Activated CD8-positive, alpha-beta memory T cell treated with anti-CD3 and anti-CD28 coated beads for 4 hours (primary cell): ENCODE measurements at places on chromosomes 3 and 15.

- no peak for DNase-seq
Measured at GRCh38 chr15:39835550-39835949, 52.9 kb upstream of the FSIP1 start.

DNA sequence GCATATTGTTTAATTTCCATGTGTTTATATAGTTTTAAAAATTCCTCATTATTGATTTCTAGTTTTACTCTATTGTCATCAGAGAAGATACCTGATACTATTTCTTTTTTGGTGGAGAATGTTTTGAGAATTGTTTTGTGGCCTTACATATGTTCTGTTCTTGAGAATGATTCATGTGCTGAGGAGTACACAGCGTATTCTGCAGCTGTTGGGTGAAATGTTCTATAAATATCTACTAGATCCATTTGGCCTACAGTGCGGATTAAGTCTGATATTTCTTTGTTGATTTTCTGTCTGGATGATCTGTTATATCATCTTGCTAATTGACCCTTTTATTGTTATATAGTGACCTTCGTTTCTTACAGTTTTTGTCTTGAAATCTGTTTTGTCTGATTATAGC, 109.7 kb downstream of the UBE2E2 start:
- no peak for DNase-seq

DNA sequence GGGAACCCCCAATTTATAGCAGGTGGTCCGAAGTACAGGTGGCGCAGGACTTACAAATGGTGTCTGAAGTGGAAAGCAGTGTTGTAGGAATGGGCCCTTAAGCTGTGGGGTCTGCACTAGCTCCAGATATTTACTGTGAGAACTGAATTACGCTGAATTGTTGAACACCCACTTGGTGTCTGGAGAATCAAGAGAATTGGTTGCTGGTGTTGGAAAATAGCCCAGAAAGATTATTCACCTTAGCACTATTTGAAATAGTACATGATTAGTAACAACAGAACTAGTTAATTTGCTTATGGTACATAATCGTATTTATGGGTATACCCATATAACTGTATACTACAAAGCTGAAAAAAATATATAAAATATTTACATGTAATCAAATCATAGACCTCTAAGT, 64.8 kb downstream of the ADAM10 start:
- no peak for DNase-seq

- no peak for DNase-seq
Measured at GRCh38 chr3:143351354-143351753, 231.8 kb downstream of the CHST2 start.

DNA sequence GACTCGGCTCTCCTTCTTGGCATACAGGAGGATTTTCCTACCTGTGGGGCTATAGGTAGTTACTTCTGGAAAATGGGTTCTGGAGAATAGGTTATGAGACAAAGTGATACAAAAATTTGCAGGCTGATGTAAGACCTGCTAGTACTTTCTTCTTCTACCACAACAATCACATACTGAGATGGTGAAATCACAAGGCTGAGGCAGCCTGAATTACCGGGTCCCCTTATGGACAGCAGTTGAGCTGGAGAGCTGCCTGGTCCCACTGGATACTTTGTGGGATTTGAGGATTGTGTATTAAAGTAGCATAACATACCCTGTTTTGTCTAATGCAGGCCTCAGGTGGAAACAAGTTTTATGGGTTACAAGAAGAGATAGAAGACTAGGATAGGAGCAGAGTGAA, 86.5 kb upstream of the FAM98B start:
- DNase-seq = no peak

DNA sequence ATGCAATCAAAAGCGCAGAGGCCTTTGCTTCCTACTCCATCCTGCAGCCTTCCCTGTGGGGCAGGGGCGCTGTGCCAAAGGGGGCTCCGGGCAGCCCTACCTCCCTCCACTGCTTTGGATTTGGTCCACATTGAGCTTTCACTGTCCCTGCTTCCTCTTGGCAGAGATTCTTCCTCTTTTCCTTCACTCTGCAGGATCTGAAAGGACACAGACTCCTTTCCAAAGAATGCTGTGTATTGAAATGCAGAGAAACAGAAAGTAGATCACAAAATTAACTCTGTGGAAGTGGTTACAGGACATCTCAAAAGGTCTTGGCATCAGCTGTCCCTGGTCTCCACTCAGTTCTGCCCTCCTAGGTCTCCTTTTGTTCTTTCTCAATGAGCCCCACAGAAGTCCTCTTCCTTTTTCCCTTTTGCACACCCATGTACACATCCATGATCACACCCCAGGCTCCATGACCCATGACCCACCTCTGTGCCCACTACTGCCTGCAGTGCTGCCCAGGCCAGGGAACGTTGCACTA, 64.1 kb downstream of the CCR1 start:
- no peak for DNase-seq

- DNase-seq = no peak
Measured at GRCh38 chr3:105238367-105238766, 128.3 kb upstream of the ALCAM start.

DNA sequence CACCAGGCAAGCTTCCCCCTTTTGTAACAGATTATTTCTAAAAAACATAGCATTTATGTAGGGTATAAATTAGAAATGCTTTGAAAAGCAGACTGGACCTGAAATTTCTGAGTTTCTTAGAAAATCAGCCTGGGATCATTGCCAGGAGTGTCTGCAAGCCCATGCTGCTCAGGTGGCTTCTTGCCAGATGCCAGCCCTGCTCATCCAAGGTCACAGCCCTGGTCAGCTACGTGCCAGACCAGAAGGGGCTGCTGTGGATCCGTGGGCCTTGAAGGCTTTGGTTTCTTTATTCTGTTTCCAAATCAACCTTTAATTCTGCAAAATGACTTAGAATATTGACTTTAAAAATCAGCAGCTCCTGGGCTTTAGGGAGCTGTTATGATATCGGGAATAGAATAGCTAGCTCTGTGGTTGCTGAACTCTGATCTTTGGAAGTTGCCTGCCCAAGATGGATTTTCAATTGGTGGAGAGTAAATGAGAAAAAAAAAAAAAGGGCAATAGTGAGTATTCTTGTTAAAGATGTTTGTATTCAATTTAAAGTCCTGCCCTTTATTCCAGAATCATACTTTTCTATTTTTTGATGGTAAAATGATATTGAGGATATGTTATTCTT, 370.1 kb upstream of the ONECUT1 start:
- no peak for DNase-seq

GRCh38 chr15:42749266-42749665, 12.3 kb upstream of the CDAN1 start:
- no peak for DNase-seq

GRCh38 chr15:41814534-41814933, 13.4 kb upstream of the JMJD7 start:
- DNase-seq = no peak

GRCh38 chr3:40341671-40342070, 32.2 kb downstream of the EIF1B start:
- no peak for DNase-seq

GRCh38 chr3:119835556-119835955, 53.7 kb downstream of the NR1I2 start:
- DNase-seq = no peak

- DNase-seq = no peak
Measured at GRCh38 chr3:173711619-173712018, 314.1 kb downstream of the NLGN1 start.

DNA sequence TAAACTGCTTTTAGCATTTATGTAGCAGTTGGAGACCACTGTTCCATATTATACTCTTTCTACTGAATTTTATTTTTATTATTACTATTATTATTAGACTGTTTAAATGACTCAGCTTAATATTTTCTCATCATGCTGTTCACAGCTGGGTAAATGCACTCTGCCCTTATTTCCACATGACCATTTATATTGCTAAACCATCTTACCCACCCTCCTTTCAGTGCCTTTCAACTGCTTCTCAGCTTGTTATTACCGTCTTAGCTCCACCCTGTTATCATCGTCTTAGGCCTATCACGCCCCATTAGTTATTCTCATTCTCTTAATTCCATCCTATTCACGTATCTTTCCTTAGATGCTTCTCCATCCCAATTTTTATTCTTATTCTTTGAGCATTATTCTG, 212.6 kb downstream of the GAP43 start:
- no peak for DNase-seq

DNA sequence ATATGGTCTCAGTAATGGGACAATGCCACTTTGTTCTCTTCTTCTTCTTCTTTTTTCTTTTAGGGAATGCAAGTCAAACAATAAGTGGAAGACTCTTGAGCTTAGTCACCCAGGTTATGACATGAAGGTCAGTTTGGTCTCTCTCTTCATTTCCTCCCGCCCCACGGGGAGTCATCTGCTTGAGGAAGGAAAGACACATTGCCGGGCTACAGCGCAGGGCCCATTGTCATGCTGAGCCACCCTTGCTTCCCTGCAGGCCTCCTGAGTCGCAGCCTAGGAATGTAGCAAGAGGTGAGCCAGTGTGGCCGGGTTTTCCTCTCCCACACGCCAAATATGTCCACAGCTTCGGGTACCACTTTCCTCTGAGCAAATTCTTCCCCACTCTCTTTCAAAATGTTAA, 47.6 kb downstream of the RAP2B start:
- no peak for DNase-seq

GRCh38 chr3:169356284-169356955, 307.1 kb downstream of the MECOM start:
- DNase-seq = no peak

DNA sequence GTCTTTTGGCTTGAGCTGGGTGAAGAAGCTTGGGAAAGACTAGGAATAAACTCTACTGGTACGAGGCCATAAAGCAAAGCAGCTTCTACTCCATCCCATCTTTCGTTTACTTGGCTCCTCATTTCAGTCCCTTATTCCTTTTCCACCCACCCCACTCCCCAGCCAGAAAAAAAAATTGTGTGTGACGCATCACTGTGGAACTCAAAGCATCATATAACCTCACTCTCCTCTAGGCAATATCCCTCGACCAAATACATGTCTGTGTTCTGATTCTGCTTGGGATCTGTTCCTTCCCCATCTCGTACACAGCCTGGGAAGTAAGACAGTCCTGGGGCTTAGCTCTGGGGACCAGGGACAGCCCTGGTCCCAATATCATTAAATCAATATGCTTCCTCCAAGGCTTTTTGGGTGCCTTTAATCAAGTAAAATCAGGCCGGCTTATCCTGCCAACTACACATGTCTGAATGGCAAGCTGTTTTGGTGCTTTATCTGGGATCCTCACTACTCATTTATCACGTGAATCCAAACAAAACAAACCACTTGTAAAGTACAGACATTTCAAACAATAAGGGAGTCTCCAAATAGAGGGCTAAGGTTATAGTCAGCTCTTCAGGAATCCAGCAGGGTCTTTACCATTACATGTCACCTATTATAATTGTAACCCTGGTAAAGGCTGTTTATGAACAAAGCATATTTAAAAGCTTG, 74.9 kb upstream of the ZBED2 start:
- no peak for DNase-seq

DNA sequence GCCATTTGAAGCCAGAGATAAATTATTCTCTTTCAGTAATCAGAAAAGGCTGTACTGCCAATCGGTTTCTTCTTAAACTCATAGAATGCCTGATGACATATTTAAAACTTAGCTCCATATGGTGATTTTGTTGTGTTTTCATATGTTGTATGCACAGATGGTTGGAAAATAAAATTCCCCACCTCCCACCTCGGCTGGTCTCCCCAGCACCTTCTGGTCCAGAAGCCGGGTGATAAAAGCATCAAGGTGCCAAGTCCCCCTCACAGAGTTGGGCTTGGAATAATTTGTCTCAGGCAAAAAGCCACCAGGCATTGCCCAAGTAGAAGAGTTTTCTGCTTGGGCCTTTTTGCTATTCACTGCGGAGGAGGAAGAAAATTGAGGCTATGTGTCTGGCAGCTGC, 18.4 kb downstream of the LARS2 start:
- DNase-seq = no peak

DNA sequence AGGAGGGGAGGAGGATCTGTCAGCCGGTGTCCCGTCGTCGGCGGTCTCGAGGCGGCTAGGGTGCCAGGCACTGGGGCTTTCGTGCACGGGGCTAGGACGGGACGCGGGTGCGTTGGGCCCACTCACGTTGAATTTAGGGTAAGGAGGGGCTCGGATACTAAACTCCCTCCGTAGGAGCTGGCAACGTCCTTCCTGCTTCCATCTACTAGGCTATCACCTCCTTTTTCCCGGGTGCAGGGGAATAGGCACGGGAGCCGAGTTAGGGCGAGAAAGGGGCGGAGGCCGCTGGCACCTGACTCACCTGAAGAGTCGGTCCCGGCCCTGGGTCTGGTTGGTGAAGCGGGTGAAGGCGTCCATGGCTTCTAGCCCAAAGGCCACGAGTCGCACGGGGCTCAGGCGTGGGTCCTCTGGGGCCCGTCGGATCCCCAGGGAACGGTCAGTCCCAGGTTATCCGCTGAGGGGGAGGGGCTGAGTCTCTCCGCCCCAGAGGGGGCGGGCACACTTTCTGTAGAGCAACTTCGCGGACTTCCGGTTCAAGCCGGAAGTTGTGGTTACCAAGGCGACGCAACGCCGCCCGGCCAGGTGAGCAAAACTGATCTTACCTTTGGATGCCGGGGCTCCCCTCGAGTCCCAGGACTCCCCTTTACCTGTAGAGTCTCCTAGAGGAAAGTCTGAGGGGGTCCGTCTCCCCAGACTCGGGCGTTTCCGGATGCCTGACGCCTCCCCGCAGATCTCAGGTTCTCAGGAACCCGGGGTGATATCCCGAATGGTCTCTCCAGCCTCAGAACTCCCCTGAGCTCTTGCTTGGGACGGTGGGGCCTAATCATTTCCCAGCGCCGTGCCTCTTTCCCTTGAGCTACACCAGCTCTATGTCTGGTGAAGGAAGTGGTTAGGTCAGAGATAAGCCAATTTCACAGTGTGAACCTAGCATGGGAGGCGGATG, at the start of the genes PEX11A and WDR93:
PEX11A (minus strand) TSS at position 479 of the 943 bp plus-strand sequence; CDS start at position 357, 122 bp downstream.
WDR93 (plus strand) TSS at position 536 of the 943 bp plus-strand sequence. CDS start 10,936 bp downstream, outside the sequence.
- peak; percentile 57 for DNase-seq

DNA sequence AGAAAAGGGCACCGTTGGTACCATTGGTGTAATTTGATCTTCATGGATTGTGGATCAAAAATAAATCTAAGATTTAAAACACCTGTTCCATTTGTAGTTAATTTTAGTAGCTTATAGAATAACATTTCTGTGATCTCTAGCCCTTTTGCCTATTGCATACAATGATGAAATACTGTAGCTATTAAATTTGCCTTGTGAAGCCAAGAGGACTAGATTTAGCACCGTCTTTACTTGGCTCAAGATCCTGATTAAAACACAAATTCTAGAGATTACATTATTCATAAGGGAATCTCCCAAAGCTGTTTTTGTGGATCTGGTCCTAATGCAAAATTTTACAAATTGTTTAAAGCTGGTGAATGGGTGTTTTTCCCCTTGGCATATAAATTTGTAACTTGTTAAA, 8.2 kb downstream of the TBC1D23 start:
- DNase-seq = no peak

DNA sequence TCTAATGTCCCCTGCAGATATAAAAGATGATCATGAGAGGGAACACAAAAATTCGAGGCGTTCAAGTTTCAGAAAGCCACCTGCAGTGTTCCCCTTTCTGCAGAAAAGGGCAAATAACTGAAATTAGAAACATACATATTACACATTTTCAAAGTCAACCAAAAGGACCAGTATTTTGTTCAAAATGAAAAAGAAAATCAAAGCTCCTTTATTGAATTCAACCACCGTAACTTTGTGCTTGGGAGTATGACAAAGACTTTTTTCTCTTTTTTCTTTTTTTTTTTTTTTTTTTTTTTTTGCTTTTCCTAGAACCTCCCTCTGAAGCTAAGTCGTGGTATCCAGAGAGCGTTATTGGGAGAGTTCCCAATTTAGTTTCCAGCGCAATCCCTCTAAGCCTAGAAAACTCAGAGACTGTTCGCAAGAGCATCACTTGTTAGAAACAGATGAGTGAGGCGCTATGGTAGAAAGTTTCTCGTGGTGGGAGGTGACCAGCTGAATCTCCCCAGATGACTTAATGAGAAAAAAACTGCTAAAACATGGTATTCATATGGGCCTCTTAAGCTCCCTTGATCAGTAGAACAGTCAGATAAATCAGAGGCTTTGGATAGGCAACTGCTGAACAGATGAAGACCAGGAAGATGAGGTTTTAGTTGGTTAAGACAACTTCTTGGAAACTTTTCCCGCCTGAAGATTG, 77.4 kb downstream of the MB21D2 start:
- no peak for DNase-seq
